ENCODE measurements at places on chromosomes 2 and 18.

- no peak for DNase-seq
Observed at GRCh38 chr2:173407646-173408045, 53.0 kb downstream of the CDCA7 start.

DNA sequence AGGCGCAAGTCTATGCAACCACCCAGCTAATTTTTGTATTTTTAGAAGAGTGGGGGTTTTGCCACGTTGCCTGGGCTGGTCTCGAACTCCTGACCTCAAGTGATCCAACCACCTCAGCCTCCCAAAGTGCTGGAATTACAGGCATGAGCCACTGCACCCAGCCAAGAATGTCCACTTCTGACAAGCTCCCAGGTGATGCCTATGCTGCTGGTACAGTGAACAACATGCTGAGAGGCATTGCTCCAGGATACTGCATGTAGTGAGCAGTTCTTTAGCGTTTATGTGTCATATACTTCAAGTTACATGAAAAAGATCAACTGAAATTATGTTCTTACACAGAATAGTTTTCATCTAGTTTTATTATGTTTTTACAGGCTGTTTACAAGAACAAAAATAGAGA is 17.2 kb upstream of the ELAC1 start:
- DNase-seq: no peak

- DNase-seq: peak; percentile 42
Observed at GRCh38 chr2:47043142-47043890, 111.8 kb downstream of the STPG4 start.

- no peak for DNase-seq
Observed at GRCh38 chr2:128591022-128591860, 272.6 kb upstream of the HS6ST1 start.

- DNase-seq: no peak
Observed at GRCh38 chr2:14424478-14425390, 207.8 kb upstream of the LRATD1 start.

DNA sequence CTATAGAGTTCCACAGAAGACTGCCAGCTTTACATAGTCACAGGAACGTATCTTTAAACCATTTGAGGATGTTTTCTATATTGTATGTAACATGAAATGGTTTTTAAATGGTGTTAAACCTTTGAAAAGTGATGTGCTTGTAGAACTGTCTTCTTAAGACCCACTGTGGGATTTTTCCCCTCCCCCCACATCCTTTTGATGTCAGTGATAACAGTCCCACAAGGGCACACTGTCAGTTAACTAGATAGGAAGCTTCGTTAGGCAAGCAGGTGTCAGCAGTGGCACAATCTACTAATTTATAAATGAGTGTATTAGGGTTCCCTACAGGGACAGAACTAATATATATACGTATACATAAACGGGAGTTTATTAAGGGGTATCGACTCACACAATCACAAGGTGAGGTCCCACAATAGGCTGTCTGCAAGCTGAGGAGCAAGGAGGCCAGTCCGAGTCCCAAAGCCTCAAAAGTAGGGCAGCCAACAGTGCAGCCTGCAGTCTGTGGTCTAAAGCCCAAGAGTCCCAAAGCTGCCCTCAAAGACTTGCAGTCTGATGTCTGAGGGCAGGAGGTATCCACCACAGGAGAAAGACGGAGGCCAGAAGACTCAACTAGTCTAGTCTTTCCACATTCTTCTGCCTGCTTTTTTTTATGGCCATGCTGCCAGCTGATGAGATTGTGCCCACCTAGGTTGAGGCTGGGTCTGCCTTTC is 23.8 kb upstream of the HNRNPLL start:
- DNase-seq: no peak

Measured in amygdala (tissue), 56 donors.